Right ventricle myocardium inferior (tissue), 1 donor: ENCODE measurements at places on chromosomes 1 and 21.

DNA sequence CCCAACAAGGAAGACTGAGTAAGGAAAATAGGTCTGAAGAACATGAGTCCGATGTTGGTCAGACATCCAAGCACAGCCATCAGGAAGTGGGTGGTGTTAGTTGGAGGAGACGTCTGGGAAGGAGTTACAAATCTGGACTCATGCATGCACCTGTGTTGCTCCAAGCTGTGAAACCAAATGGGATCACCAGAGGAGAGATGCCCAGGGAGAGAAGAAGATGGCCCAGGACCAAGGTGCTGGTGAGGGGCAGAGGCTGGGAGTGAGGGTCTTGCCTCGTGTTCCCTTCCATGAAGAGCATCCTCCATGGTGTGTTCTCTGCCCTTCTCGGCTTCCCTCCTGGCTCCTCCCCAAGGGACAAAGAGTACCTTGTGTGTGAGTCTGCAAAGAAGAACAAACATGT, 405.6 kb downstream of the NPHP4 start:
- DNase-seq: no peak

DNA sequence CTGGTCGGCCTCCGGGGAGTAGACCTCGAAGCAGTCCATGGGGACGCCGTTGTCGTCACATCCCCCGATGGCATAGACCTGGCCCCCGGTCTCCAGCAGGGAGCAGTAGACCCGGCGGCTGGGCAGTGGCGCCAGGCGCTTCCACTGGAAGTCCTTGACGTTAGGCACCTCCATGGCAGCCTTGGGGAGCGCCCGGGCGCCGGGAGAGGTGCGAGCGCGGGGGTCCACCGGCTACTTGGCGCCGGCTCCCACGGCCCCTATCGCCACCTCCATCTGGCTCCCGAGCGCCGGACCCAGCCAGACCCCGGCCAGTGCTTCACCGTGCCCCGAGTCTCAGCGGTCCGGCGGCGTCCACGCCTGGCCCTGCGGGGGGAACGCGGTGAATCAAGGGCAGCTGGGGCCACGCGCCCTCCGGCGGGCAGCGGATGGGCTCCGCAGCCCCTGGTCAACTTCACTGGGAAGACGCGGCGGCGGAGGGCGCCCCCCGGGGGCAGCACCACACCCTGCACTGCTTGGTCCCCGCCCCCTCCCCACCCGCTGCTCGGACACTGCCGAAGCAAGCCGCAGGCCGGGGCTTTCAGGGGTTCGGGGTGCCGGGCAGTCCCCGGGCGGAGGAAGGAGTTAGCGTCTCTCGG, 13.2 kb downstream of the KLHDC8A start:
- no peak for DNase-seq

GRCh38 chr1:116764466-116764898, 10.3 kb downstream of the CD2 start:
- no peak for DNase-seq

DNA sequence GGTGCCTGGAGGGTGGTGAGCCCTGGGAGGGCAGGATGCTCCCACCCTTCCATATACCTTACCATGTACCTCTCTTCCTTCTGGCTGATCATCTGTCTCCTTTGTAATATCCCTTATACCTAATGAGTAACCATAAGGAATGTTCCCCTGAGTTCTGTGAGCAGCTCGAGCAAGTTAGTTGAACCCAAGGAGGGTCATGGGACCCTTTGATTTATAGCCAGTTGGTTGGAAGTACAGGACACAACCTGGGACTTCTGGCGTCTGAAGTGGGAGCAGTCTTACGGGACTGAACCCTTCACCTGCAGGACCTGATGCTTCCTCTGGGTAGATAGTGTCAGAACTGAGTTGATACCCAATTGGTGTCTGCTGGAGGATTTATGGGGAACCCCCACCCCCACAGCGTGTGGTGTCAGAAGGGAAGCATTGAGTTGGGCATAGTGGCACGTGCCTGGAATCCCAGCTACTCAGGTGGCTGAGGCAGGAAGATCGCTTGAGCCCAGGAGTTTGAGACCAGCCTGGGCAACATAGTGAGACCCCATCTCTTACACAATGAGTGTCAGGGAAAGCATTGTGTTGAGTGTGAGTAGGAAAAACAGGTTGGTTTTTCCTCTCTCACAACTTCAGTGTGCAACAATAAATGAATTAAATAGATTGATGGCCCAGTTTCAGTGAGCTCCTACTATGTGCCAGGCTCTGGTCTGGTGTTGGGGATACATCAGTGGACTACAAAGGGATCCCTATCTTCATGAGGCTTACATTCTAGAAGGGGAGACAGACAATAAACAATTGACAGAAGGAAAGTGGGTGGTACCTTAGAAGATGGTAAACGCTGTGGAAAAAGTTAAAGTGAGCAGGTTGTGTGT, 16.0 kb downstream of the DNAJC16 start:
- no peak for DNase-seq

GRCh38 chr1:16451841-16452528, 11.5 kb downstream of the NECAP2 start:
- no peak for DNase-seq
